ENCODE measurements at places on chromosomes 6 and 20.

DNA sequence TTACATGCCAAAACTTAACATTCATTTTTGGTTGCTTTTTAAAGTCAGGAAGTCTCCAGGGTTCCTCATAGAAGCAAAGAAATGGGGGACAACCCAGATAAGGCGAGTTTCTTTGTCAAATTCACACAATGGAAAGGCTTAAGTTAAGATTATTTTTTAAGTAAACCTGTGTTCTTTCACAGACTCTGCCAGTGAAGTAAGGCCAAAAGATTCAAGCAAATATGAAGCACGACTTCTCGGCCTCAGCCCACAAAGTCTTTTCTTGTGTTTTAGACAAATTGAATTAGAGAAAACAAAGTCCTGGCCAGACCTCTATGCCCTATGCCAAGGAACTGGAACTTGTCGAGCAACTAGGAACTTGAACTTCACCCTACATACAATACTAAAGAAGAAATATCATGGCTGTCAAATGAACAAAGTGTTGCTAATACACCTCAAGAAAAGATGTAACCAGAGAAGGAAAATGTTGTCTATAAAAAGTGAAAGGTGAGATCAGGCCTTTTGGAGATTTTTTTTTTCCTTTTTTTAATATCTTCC, 540.0 kb upstream of the JARID2 start:
- DNase-seq: no peak

GRCh38 chr20:19583532-19584175, 174.4 kb upstream of the RIN2 start:
- peak; percentile 73 for DNase-seq

DNA sequence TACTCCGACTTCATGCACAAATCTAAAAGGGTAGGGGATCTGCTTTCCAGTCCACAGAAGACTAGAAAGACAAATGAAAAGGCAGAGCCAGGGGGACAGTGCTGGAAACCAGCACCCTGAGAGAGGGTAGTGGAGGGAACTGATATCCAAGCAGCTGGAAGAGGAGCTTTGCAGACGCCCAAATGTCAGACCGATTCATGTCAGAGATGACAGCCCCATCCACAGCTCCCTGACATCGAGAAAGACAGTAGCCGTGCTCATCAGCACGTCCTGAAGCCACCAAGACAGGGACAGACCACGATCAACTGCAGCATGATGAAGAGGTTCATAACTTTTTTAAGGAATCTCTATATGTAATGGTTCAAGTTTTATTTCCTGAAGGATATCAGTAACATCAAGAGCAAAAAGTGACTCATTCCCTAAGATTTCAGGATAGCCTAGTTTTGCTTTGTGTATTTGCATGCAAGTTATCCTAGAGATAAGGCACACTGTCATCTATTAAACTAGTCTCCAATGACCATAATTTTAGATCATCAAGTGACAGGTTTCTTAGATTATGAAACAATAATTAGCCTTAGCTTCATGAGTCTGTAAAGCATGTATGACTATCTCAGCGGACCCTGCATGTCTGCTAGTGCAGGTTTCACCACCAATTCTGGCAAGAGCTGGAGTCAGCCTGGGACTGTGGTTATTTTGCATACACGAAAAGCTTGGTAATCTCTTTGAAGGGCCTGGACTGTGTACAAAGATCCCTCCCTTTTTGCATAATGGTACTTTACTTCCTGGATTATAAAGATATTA, 43.0 kb downstream of the PRDM1 start:
- DNase-seq: no peak

DNA sequence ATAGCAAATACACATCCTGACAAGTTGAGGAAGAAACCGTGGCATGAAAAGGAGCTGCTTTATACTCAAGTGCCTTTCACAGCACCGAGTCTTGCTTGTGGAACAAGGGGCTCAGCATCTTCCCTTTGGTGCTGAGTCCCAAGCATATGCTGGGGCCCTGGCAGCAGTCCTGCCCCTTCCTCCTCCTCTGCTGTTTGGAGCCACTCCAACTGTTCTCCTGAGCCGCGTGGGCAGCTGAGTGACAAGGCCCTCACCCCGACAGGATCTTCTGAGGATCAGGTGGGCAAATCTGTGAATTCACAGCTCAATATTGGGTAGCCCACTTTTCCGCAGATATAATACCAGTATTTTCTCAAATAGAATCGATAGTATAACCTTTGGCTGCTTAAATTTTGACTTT, 24.7 kb downstream of the DACT2 start:
- DNase-seq: no peak

- no peak for DNase-seq
These were observed 8.7 kb downstream of the REPS1 start for GRCh38 chr6:138979365-138979764.

GRCh38 chr20:54113566-54113965, 43.2 kb upstream of the BCAS1 start:
- no peak for DNase-seq

- peak; percentile 20 for DNase-seq
These were observed 36.6 kb downstream of the PTPN1 start for GRCh38 chr20:50546729-50547314.

- no peak for DNase-seq
These were observed 35.9 kb upstream of the B4GALT5 start for GRCh38 chr20:49749625-49750024.
